Stimulated activated CD4-positive, alpha-beta T cell treated with anti-CD3 and anti-CD28 coated beads, Interleukin-4, amount 100 ng/mL, for 4 hours (primary cell): ENCODE measurements at places on chromosomes 2 and 18.

- DNase-seq, result no peak
Measured at GRCh38 chr2:8414946-8415879, 266.6 kb upstream of the ID2 start.

DNA sequence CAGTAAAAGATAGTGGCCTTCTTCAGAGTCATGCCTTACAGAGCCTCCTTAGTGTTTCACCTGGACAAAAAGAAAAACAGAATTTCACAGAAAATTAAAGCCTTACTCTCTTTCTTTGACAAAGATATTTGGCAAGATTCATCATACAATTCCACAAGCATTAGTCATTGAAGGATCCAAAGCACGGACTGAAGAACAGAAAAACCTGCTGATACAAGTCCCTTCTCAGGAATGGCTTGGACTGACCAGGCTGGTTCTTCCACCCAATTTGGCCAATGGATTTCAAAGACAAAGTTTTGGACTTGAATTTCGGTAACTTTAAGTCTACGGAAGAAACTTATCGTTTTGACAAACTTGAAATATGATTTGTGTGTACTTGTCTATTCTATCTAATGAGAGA is 39.1 kb upstream of the GALNT3 start:
- no peak for DNase-seq

GRCh38 chr2:201235860-201236811 is 24.2 kb upstream of the CASP8 start:
- no peak for DNase-seq

- no peak for DNase-seq
Measured at GRCh38 chr18:2681993-2682603, 26.6 kb downstream of the SMCHD1 start.

GRCh38 chr2:169984145-169984544 is 156.9 kb downstream of the UBR3 start:
- no peak for DNase-seq

GRCh38 chr2:20577495-20578235 is 73.2 kb downstream of the HS1BP3 start:
- no peak for DNase-seq
